Mesothelial cell of epicardium (in vitro differentiated cells): ENCODE measurements at places on chromosomes 5 and 9. TPM values are rescaled to one million over a fixed set of nuclear protein-coding genes. Genes with fewer than 3 reads are reported as not detected.

DNA sequence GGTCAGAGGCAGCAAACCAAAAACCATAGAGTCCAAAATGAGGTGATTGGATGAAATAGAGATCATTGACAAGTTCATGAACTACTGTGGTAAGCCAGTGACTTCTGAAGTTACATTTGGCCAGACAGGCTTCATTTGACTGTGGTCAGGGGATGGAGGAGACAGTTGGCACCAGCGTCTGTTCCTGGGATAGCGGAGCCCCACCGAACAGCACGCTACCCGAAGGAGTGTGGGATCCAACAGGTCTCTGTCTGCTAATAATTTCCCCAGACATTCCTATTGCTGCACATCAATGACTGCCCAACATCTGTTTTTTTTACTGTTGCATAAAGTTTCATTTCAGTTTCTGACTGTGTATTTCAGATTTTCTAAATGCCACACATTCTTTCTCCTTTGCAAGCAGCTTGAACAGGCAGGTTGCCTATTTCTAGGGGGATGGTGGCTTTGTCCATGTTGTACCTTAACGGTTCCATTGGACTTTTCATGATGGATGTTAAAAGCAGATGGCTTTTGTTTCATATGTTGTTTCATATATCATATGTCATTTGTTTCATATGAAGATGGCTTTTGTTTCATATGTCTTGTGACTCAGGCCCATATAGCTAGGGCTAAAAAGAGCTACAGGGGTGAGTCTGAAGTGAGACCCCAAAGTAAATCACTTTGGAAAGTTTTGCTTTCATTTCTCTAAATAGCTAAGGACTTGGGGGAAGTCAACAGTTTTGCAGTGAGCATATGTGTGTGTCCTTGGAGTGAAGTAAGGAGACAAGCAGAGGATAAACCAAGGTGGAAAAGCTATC lies 180.8 kb downstream of the GOLPH3 start:
- no peak for DNase-seq

- DNase-seq = no peak
Observed at GRCh38 chr5:79704553-79704952, 14.9 kb downstream of the CMYA5 start.

- no peak for DNase-seq
Observed at GRCh38 chr9:78725503-78725902, 428.6 kb downstream of the PSAT1 start.

- DNase-seq = no peak
Observed at GRCh38 chr9:111828193-111828592, 33.5 kb upstream of the SHOC1 start.

DNA sequence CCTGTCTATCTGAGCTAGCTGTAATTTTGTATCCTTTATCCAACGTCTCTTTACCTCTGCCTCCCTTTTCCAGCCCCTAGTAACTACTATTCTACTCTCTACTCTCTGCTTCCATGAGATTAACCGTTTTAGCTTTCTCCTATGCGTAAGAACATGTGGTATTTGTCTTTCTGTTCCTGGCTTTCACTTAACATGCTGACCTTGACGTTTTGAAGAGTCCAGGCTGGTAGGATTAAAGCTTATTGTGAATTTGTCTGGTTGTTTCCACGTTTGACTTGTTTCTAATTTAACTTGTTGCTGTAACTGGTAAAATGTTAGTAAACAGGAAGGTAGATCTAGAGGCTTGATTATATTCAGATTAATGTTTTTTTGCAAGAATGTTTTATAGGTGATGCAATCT lies 385.3 kb downstream of the PSAT1 start:
- no peak for DNase-seq

- no peak for DNase-seq
Observed at GRCh38 chr5:17340819-17341218, 123.4 kb downstream of the BASP1 start.

- DNase-seq = no peak
Observed at GRCh38 chr5:171593401-171593800, 174.0 kb downstream of the FGF18 start.

DNA sequence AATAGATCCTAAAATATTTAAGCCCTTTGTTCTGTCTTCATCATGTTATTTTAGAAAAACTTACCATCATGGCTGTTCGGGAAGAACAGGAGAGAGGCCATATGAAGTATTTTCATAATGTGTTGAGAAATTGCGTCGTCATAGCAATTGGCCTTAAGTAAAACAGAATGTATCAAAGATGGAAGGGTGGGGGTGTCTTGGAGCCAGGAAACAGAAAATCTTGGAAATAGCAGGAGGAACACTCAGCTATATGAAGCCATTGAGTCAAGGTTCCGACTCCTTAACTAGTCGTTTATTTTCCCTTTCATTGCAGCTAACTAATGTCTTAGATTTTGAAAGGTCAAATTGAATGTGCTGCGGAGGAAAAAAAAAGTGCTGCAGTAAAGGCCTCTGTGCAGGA lies 1.3 kb downstream of the SPTAN1 start:
- no peak for DNase-seq

GRCh38 chr9:73280113-73280512 lies 128.4 kb downstream of the ANXA1 start:
- no peak for DNase-seq

DNA sequence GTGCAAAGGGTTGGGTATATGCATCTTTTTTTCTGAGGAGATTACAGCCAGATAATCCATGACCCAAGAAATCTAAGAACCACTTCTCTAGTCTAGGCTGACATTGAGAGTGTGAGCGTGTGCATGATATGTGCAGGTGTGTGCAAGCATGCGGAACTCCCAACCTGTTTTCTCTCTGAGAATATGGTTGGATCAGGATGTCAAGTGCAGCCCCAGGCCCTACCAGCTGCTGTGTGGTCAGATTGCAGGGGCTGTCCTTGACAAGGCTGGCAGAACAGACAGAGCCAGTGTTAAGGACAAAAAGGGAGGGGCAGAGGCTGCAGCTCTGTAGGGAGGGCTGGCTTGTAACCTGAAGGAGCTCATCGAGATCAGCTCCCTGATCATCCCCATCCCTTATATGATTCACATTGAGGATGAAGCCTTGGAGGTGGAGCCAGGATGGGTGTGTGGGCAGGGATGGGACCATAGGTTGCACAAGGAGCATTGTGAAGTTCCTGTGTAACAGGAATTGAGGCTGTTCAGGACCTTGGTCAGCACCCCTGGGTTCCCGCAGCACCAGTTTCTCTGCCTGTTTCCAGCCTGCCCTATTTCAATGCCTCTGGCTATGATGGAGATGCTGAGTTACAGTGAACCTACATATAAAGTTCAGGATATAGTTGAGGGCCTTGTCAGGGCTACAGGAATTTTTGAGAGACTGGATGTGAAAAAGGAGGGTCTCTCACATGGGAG lies 52.6 kb upstream of the ARAP3 start:
- DNase-seq = peak; percentile 50

GRCh38 chr5:95365302-95366095 lies 25.7 kb upstream of the FAM81B start:
- no peak for DNase-seq

DNA sequence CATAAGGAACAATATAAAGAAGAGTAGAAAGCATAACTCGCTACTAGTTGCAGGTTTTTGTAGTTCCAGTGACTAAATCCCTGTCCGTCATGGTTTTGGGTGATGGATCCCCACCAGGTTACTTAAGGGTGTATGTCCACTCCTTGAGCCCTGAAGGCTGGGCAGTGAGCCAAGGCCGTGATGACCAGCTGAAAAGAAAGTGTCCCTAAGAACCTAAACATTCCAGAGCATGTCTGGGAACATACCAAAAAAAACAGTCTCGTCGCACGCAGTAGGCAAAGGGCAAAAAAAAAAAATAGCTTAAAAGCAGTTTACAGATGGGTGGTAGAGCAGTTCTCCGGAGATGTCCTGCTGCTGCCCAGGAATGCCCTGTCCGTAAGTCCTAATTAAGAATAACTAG lies 21.4 kb upstream of the SNAPC3 start:
- no peak for DNase-seq

- DNase-seq = no peak
Observed at GRCh38 chr5:98282521-98282920, 490.9 kb upstream of the RGMB start.

- DNase-seq = no peak
Observed at GRCh38 chr9:26357803-26358344, 534.7 kb downstream of the CAAP1 start.

DNA sequence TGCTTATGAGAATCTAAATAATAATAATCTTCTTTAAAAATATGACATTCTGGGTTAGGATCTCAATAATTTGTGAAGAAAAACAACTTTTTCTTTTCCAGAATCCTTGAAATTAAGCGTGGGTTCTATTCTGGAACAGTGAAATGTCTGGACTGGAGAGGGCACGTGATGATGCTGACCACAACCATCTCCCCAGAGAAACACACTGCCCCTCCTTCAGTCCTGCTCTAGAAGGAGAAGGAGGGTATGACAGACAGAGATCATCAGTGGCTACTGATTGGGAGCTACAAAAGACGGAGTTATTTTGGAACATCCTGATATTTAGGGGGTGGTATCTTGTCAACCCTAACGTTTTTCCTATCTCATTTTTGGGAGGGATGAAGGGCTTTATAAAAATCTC lies 40.2 kb downstream of the MEF2C start:
- no peak for DNase-seq

DNA sequence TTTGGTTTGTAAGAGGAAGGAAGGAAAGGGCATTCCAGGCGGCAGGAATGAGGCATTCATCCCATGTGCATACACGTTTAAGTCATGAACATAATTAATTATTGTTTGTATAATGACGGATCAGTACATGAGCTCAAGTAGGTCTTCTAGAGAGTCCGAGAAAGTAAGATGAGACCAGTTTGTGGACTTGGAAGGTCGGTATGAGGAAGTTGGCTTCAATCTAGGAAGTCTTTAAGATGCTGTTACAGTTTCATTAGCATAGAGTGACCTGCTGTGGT lies 2.1 kb downstream of the GTF3C4 start:
- DNase-seq = no peak

- no peak for DNase-seq
Observed at GRCh38 chr9:25681266-25681665, 3.0 kb upstream of the TUSC1 start.

GRCh38 chr5:167908606-167909005 lies 382.8 kb upstream of the WWC1 start:
- no peak for DNase-seq

DNA sequence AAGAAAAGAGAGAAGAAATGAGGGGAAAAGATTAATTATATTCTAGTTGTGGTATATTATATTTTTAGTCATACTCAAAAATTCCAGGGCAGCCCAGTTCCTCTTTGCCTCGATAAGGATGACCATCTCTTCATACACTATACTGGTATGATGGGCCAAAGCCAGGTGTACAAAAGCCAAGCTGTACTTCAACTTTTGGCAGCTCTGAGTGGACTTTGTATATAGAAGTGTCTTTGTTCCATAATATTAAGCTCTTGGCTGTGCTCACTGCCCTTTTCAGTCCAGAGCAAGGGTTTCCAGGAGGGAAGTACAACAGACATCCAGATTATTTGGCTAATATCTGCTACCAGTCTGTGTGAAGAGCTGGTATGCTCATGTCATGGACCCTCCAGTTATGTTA lies 934.3 kb upstream of the CDH10 start:
- no peak for DNase-seq

DNA sequence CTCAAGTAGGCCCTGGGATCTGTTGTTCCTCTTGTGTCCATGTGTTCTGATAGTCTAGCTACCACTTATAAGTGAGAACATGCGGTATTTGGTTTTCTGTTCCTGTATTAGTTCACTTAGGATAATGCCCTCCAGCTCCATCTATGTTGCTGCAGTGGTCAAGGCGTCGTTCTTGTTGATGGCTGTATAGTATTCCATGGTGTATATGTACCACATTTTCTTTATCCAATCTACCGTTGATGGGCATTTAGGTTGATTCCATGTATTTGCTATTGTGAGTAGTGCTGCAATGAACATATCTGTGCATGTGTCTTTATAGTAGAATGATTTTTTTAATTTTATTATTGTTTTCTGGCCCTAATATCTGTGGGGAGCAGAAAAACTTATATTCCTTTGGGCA lies 74.3 kb downstream of the MAT2B start:
- no peak for DNase-seq

- DNase-seq = no peak
Observed at GRCh38 chr5:94661086-94661485, 42.6 kb downstream of the SLF1 start.

DNA sequence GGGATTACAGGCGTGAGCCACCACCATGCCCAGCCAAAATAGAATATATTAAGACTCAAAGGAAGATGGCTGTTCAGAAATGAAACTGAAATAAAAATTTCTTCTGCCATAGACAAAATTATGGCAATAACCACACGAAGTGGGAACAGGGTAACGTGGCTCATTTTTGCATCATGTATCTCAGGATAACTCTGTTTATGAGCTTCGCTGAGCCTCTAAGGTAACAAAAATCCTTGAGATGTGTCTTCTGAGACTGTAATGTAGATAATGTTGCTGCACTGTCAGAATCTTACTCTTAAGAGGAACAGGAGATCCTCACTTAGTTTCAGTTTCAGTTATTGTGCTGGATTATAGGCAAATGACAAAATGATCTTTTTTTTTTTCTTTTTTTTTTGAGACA lies 153.8 kb downstream of the GOLPH3 start:
- no peak for DNase-seq

GRCh38 chr5:79261897-79262296 lies 26.0 kb downstream of the JMY start:
- no peak for DNase-seq

- no peak for DNase-seq
Observed at GRCh38 chr5:122885891-122886290, 40.5 kb downstream of the SNX24 start.

- no peak for DNase-seq
Observed at GRCh38 chr5:148014276-148014675, 49.5 kb upstream of the SPINK5 start.

GRCh38 chr5:62327138-62328053 lies 21.4 kb downstream of the KIF2A start:
- no peak for DNase-seq

GRCh38 chr5:80736730-80737129 lies 81.9 kb upstream of the DHFR start:
- no peak for DNase-seq

GRCh38 chr9:129909851-129910250 lies 74.6 kb downstream of the USP20 start:
- DNase-seq = no peak

- no peak for DNase-seq
Observed at GRCh38 chr5:106699198-106699597, 971.5 kb downstream of the EFNA5 start.

- no peak for DNase-seq
Observed at GRCh38 chr5:145830594-145830993, 4.5 kb downstream of the PRELID2 start.

DNA sequence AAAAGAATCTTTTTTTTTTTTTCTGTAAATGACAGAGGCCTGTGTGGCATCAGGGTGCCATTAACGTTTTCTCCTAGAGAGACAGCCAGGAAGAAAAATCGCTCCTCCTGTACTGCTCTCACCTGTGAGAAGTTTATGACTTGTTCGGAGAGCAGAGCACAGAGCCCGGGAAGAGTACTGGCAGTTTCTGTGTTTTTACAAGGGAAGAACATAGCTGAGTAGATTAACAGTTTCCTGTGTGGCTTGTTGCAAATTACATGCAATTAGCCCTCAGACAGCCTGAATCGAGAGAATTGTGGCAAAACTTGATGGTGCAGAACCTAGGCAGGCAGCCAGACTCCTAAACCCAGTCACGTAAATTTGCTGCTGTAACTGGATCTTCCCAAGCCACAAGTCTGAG lies 32.1 kb downstream of the PRKACG start:
- DNase-seq = no peak

GRCh38 chr9:121201045-121201737 lies 478 bp downstream of the RAB14 start:
- DNase-seq = peak; percentile 53

Gene PCDHB2
- 116 to 127 TPM (median 118 TPM) in 3 replicates for total RNA-seq

Gene IFNA4
- not detected in 3 replicates for total RNA-seq

Gene CD74
- total RNA-seq = 16.1 to 17.1 TPM (median 16.9 TPM) in 3 replicates

Gene SPATA31C1
- total RNA-seq = 0.13 to 0.29 TPM (median 0.18 TPM) in 3 replicates

Gene RAI14
- 117 to 134 TPM (median 120 TPM) in 3 replicates for total RNA-seq

Gene SPINK4
- total RNA-seq = not detected in 3 replicates

Gene LECT2
- not detected in 3 replicates for total RNA-seq

Gene DDX4
- 0.18 TPM in 1 of 3 replicates, not detected in the others for total RNA-seq
